ENCODE measurements at places on chromosomes 7 and 10. TPM values are rescaled to one million over a fixed set of nuclear protein-coding genes. Genes with fewer than 3 reads are reported as not detected.

The SLC26A3 gene
- not detected for total RNA-seq

The NPC1L1 gene
- 3.2 TPM for total RNA-seq

The COL28A1 gene
- 3.2 TPM for total RNA-seq

The ZDHHC4 gene
- 46.2 TPM for total RNA-seq

The GNAT3 gene
- total RNA-seq = not detected

The OPALIN gene
- total RNA-seq = not detected

The PRSS37 gene
- total RNA-seq = not detected

The ZNF485 gene
- 3.6 TPM for total RNA-seq

The KCNK18 gene
- total RNA-seq = not detected

The LIPF gene
- 0.34 TPM for total RNA-seq

The KCP gene
- total RNA-seq = 0.88 TPM

The CYP2W1 gene
- not detected for total RNA-seq

The CALML3 gene
- total RNA-seq = not detected

The NACAD gene
- 1.4 TPM for total RNA-seq

The H2AZ2 gene
- total RNA-seq = 130 TPM

The SPACDR gene
- total RNA-seq = not detected

The VSTM4 gene
- total RNA-seq = 13.4 TPM

The CFTR gene
- not detected for total RNA-seq

The CHRM2 gene
- total RNA-seq = not detected

The ZSWIM8 gene
- 134 TPM for total RNA-seq

Data from subcutaneous adipose tissue (tissue), 4 donors.